ENCODE measurements at places on chromosomes 5 and 9.

GRCh38 chr5:103133231-103133630 is 13.1 kb downstream of the PPIP5K2 start:
- no peak for DNase-seq

- no peak for DNase-seq
Measured at GRCh38 chr5:118968406-118968911, 19.9 kb downstream of the DTWD2 start.

DNA sequence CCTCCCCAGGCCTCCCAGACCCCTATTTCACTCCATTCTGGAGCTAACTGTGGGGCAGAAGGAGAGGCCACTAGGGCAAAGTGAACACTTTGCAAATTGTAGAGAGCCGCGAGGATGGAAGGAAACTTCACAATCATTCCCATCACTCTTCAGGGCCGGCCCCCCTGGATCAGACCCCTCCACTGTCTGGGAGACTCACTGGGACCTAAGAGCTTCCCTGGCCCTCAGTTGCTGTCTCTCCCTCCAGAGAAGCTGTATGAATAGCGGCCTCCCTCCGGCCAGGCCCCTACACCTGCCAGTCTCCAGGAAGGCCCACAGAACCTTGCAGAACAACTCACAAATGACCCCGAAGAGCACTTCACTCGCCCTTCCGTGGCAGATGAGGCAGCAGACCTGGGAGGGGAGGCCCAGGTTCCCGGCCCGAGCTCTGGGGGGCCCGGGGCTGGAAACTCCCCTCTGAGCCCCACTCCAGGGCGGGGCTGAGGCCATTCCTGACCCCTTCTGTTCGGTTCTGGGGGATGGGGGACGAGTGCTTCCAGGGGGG is 141.9 kb upstream of the IER5L start:
- no peak for DNase-seq

- DNase-seq, result no peak
Measured at GRCh38 chr5:147340941-147341340, 106.1 kb downstream of the STK32A start.

DNA sequence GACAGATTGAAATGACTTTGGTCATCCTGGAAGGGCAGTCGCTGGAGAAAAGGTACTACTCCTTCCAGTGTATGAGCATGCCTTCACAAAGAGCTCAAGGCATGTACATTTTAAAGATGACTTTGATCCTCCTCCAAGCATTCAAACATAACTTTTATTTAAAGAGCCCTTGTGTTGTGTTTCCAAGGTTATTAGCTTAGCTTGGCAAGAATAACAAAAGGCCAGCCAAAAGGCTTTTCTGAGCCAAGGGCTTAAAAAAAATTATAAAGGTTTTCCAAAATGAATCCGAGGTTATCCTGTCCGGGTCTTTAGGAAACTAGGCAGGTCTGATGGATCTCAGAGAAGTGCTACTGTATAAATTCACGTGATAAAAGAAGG is 71.0 kb upstream of the PLPP6 start:
- no peak for DNase-seq

GRCh38 chr9:89530726-89531125 is 32.8 kb upstream of the SEMA4D start:
- no peak for DNase-seq

- no peak for DNase-seq
Measured at GRCh38 chr9:77512876-77513275, 135.2 kb downstream of the GNA14 start.

DNA sequence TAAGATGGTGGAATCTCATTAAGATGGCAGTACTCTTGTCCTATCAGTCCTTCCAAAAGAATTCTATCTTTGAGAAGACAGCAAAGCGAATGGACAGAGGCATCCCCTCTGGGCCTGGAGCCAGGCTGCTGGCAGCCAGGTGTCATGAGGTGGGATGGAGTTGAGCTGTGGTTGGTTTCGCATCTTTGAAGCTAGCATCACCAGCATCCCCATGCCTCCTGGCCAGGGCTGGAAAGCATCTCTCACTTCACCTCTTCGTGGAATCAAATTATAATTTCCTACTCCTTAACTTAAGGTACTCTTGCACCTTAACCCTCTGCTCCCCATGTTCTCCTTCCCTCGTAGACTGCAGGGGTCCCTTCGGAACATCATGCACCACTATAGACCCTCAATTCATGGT is 248.3 kb downstream of the GADD45G start:
- DNase-seq, result no peak

DNA sequence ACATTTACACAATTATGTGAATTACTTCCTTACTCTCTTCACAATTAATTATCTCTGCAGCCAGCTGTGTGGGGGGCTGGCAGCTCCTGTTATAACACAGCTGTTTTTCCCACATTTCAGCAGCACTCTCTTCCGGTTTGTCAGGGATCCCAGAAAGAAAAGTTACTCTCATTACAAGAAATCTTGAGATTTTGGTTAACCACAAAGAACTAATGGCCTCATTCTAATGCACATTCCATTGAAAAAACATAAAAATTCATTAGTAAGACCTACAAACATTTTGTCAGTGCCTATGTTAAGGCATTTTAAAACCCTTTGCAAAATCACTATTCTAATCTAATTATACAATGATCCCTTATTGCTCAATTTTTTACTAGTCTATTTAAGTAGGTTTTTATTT is 64.1 kb downstream of the PDE4D start:
- DNase-seq, result no peak

DNA sequence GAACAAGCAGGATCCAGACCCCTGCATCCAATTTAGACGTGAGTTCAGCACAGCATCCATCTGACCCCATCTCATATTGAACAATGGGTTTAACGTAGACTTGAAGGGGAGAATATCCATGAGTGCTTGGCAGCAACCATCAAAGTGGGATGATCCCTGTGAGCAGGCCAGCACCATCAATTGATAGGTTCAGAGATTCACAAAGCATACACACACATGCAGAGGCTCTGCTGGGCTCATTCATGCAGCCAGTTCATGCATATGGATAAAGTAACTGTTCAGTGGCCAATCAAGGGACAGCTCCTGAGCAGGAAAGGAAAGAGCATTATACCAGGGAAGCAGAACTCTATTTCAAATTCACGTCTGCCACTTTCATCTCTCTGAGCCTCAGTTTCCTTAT is 24.8 kb upstream of the CPEB4 start:
- DNase-seq, result no peak

DNA sequence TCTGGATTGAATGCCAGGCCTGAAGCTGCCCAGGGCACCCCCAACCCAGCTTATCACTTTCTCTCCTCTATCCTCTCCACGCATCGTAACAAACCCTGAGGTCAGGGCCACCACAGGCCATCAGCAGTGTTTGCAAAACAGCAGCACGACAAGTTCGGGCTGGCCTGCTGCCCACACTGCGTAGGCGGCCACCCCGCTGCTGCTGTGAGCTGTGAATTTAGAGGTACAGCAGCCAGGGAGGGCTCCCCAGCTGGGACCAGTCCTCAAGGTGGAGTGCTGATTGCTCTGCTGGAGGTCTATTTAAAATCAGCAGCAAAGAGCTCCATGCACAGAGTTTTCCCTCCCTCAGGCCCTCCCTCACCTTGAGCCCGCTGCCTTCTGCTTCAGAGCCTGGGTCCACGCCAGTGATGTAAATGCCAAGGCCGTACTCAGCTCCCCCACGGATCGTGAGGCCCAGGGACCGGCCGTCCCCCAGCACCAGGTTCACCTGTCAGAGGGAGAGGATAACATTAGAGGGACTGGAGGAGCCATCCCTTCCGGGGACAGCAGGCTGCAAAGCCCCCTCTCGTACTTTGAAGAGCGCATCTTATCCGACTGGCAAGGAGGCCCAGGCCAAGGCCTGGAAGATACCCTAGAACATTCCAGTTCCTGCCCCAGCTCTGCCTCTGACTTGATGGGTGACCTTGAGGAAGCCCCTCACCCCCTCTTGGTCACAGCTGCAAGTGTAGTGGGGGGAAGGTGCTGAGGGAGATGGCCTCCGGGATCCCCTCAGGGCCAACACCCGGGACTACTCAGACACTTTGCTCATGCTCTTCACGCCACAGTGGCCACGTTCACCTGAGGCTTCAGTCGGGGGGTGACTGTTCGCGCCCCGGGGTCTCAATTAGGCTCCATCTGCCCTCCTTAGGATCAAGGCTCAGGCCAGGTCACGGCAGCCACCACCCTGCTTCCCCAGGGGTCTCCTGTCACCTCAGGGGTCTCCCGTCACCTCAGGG is 39.1 kb downstream of the WHRN start:
- no peak for DNase-seq

GRCh38 chr9:129620669-129621295 is at the start of gene C9orf50:
Gene C9orf50, minus strand, starts transcription at chr9:129621101. Its CDS starts 527 bp downstream, at chr9:129620574.
- no peak for DNase-seq

Measured in activated CD8-positive, alpha-beta memory T cell treated with anti-CD3 and anti-CD28 coated beads for 1 hour (primary cell).